ENCODE measurements at places on chromosomes 3 and 15.

DNA sequence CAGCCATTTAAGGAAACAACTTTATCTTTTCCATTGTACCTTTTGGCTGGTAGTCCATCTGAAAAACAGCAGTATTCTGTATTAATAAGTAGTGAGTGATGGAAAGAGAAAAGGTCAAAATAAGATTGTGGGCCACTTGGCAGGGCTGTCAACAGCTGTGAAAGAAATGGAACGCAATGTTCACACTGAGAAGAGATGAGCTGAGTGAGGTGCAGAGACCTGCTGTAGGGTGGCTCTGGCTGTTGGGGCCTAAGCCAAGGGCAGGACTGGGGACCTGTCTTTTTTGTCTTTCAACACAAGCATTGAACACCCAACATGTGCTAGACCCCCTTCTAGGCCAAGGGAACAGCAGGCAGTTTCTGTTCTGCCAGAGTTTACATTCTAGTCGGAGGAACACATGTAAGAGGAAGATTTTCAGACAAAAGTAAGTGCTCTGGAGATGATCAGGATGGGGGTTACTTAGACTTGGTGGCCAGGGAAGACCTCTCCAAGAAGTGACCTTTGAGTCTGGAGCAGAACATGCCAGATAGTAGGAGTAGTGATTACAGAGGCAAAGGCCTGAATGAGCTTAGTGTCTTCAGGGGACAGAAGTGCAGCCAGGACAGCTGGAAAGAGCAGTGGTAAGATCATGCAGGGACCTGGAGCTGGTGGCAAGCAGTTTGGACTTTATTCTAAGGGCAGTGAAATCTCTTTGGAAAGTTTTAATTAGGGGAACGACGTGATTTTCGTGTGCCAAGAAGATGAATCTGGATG lies 29.6 kb downstream of the TSEN2 start:
- DNase-seq, result no peak

GRCh38 chr3:107657971-107658370 lies 135.2 kb downstream of the BBX start:
- no peak for DNase-seq

DNA sequence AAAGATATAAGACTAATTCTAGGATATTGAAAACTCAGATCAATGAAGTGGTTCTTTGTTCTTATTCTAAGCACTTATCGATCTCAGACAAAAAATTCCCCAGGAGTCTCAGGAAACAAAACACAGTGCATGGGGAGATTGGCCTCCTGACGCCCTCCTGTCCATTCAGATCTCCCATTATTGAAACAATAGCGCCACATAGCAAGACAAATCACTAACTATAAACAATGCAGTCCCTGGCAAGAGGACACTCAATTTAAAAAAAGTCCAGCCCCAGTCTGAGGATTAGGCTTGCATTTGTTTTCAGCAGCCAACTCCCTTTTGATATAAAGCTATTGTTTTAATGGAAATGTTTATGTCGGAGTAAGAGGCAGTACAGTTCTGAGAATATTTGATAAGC lies 528.2 kb downstream of the GABRG3 start:
- no peak for DNase-seq

DNA sequence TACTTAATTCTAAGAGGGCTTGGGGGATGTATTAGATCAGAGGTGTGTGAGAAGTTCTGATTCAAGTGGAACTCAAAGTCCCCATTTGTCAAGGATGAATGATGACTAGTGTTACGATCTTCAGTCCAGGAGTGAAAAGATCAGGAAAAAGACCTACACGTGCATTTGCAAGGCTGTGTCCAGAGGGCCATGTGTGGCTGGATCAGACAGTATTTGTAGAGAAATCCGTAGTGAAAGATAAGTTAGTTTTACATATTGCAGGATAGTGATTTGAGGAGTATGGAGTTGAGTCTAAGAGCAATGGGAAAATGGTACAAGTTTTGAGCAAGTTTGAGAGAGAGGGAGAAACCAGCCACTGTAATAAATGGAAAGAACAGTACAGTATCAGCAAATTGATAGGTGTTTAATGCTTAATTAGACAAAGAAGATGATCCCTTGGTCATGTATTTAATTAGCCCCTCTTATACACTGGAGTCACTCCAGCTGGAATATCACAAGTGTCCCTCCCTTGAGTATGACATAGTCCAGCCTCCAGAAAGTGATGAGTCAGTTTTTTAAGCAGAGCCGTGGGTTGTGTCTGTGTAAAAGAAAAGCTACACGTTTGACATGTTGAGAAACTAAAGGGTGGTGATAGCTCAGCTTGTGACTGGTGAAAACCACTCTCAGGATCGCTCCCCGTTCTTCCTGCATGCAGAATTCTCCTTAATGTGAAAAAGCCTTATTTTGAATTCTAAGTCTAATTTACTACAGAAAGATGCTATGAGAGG lies 348.8 kb downstream of the ROBO1 start:
- no peak for DNase-seq

DNA sequence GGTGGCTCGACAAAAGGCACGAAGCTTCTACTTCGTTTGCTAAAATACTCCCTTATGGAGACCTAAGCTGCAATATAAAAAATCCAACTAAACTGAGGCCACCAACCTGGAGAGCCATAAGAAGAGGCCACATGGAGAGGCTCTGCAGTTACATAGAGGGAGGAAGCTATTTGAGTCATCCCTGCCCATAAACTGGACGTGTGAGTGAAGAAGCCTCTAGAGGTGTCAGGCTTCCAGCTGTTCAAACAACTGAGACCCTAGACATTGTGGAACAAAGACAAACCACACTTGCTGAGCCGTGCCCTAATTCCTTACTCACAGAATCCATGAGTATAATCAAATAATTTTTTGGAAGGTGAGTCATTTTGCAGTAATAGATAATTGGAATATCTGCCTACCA lies 50.2 kb upstream of the GMNC start:
- DNase-seq, result no peak

- DNase-seq, result no peak
Measured at GRCh38 chr3:67655364-67656121, 1.1 kb upstream of the SUCLG2 start.

- DNase-seq, result no peak
Measured at GRCh38 chr3:44045476-44046275, 196.0 kb upstream of the TOPAZ1 start.

DNA sequence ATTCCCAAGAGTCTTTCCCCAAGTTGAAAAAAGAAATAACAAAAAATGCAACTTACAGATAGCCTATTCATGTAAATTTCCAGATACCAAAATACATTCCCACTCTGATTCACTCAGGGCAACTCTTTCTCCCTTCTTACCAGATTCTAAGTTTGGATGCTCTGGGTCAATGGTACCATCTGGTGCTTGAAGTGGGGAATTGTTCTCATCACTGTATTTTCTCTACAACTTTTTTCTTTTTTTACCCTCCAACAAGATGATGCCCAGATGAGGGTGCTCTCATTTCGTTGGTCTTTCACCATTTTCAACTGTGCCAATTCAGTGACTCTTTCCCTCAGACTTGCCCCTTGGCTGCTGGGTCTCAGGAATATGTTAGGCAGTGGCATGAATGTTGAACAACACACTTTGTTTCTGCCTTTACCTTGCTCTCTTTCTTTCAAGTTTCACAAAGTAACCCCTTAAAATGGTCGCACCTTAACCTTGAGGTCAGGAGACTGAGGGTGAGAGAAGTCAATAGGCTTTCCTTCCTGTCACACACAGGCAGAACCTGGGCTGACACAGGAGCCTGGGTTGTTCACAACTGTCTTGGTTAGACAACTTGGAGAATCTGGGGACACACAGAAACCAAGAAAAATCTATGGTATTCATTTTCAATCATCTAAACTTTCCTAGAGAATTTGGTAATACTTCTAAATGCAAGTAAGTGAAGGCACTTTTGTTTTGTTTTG lies 330.7 kb upstream of the SLCO3A1 start:
- DNase-seq, result no peak

DNA sequence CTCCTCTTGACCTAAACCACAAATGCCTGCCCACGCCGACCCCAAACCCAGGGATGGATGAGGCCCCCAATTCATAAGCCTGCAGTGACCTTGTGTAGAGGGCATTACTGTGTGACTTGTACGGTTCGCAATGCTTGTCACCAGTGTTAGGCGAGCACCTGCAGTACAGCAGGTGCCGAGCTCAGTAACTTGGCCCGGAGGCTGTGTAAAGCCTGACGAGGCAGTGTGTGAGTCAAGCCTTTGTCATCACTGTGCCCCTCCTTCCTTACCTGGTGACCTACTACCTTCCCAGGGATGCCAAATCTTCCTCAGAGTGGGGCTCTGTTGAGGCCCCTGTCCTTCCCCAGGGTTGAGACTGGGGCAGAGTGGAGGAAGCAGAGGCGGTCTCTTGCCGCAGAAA lies 37.2 kb upstream of the TMEM115 start:
- no peak for DNase-seq

GRCh38 chr3:22886439-22887068 lies 316.6 kb upstream of the UBE2E2 start:
- no peak for DNase-seq

GRCh38 chr15:92812271-92812670 lies 87.9 kb upstream of the CHD2 start:
- DNase-seq, result no peak

- DNase-seq, result no peak
Measured at GRCh38 chr3:125083776-125084175, 28.0 kb upstream of the HEG1 start.

GRCh38 chr15:93500155-93500554 lies 411.1 kb upstream of the RGMA start:
- DNase-seq, result no peak

DNA sequence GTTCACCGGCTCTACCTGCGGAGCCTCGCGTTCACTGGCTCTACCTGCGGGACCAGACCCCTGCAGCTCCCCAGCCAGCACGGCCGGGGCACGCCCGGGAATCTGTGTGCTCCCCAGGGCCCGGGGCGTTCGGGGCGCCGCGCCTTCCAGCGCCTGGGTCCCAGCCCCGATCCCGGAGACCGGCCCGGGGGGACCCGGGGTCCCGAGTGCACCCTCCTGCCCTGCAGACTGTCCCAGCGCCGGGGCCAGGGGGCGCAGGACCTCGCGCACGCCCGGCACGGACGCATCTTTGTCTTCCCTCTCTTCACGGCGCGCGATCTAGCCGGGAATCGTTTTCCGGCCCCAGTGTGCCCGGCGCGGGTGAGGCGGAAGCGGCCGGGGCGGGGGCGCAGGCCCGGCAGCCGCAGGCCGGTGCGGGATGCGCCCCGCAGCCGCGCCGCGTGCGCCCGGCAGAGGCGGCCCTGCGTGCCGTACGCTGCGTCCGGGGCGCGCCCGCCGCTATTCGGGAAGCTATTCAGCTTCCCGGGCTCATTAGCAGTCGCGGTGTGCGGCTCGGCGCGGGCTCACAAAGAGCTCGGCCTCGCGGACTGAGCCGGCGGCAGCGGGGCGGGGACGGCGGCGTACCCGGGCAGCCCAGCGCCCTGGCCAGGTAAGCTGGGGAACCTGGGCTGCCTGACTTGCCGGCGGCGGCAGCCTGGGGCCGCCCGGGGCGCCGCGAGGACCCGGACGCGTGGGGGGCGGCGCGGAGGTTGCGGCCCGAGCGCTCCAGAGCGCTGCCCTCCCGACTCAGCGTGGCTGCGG lies at the start of gene APBA2:
APBA2 (plus strand) TSS at position 345 of the 801 bp plus-strand sequence. CDS start 167,911 bp downstream, outside the sequence.
- no peak for DNase-seq

DNA sequence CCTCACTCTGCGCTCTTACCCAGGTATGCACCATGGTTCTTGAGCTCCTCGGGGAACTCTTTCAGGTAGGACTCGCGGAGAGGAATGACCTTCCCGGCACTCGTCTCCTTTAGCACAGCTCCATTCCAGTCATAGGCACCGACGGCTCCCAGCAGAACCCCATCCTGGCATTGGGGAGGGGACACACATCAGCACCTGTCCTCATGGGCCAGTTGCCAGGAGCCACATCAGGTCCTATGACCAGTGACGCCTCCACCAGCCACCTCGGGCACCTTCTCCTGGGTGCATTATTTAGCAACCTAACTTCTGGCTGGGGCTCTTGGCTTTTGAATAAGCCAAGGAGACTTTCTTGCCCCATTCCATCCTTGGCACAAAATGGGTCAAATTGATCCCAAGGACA lies 61.9 kb downstream of the FEM1B start:
- DNase-seq, result no peak

DNA sequence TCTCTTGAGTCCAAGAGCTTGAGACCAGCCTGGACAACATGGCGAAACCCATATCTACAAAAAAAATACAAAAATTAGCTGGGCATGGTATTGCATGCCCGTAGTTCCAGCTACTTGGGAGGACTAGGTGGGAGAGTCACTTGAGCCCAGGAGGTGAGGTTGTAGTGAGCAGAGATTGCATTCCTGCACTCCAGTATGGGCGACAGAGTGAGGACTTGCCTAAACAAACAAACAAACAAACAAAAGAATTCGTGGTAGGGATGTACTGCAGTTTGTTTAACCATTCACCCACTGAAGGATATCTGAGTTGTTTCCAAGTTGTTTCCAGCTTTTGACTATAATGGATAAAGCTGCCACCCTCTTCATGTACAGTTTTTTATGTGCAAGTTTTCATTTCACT lies 7.5 kb upstream of the NMD3 start:
- no peak for DNase-seq

GRCh38 chr3:154152741-154153140 lies 31.6 kb downstream of the ARHGEF26 start:
- DNase-seq, result no peak

- no peak for DNase-seq
Measured at GRCh38 chr3:29772436-29772835, 491.6 kb downstream of the RBMS3 start.

All from NCI-H2227 treated with DMSO at 0.1 percent for 48 hours (cell line).